ENCODE measurements at places on chromosomes 1 and 21.

- DNase-seq = no peak
Observed at GRCh38 chr1:65971547-65971946, 178.9 kb downstream of the PDE4B start.

DNA sequence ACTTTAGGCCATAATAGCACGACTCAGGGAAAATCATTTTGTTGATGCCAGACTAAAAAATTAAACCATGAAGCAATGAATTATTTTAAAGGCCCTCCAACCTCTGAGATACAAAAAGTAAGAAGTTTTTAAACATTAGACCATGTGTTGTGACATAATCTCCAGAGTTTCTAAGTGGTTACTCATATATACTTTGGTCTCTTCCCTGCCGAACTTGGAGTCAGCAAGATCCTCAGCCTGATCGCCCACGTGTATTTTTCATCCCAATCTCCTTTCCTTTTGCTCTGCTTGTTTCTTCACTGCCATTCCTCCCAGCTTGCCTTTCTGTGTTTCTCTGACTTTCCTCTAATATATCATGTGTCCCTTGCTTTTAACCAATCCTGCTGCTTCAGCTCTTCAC is 3.8 kb downstream of the ARV1 start:
- DNase-seq = no peak

GRCh38 chr1:24981631-24982005 is 51.5 kb upstream of the RUNX3 start:
- DNase-seq = peak; percentile 41

DNA sequence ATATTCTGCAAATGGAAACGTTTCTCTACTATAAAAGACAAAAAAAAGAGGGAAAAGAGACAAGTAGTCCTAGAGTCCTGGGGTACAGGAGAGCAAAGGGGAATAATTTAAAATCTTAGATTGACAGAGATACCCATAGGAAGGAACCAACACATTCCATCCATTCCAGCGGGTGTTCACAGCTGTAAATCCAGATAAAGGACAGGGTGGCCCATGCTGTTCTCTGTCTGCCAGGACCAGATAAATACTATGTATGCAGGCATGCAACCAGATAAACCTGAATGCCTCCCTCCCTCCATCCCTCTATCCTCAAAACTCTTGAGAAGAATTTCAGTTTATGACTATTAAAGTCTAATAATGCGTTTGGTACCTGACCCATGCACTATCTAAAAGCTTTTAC is 131.8 kb downstream of the PTPN14 start:
- no peak for DNase-seq

- DNase-seq = no peak
Observed at GRCh38 chr1:41683681-41684500, 199.4 kb upstream of the EDN2 start.

- no peak for DNase-seq
Observed at GRCh38 chr1:24018611-24019580, 38.8 kb upstream of the SRSF10 start.

GRCh38 chr1:240831191-240831631 is 219.3 kb upstream of the GREM2 start:
- DNase-seq = no peak

DNA sequence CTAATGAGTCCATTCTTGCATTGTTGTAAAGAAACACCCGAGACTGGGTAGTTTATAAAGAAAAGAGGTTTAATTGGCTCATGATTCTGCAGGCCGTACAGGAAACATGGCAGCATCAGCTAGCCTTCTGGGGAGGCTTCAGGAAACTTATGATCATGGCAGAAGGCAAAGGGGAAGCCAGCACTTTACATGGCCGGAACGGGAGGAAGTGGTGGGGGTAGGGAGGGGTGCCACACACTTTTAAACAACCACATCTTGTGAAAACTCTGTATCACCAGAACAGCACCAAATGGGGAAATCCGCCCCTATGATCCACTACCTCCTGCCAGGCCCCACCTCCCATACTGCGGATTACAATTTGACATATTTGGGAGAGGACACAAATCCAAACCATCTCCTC is 43.9 kb downstream of the NOS1AP start:
- DNase-seq = no peak

Measured in stimulated activated CD8-positive, alpha-beta memory T cell treated with anti-CD3 and anti-CD28 coated beads, Interleukin-12 subunit alpha, Interleukin-12 subunit beta, amount 100 ng/mL, for 1 hour (primary cell).